ENCODE measurements at places on chromosomes 13 and 19. TPM values are rescaled to one million over a fixed set of nuclear protein-coding genes. Genes with fewer than 3 reads are reported as not detected.

Gene NDUFB7
- total RNA-seq, result 177 TPM

Gene CFAP97D2
- not detected for total RNA-seq

Gene MATK
- total RNA-seq, result not detected

DNA sequence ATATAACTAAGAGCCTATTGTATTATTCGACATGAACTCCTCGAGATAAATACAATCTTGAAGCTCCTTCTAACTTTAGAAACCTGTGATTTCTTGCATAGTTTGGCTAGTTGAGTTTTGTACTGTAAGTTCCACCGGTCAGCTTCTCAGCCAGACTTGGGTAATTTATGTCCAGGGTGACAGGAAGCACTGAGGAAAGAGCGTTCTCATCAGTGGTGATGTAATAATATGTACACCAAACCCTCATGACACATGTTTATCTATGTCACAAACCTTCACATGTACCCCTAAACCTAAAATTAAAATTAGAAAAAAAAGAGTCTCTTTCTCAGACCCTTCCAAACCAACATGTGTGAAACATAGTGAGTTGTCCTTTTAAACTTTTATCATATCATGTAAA, 205.7 kb downstream of the KCNRG start:
- no peak for DNase-seq
- H3K27me3 ChIP-seq, result no peaks in the 10 kb centered on the region
- H3K27ac ChIP-seq, result no peak overlapping the region
- H3K4me1 ChIP-seq, result no peaks in the 10 kb centered on the region
- no peak overlapping the region for H3K4me3 ChIP-seq

GRCh38 chr13:93744886-93745285, 518.3 kb downstream of the GPC6 start:
- H3K27ac ChIP-seq, result no peak overlapping the region
- H3K4me1 ChIP-seq, result no peaks in the 10 kb centered on the region
- H3K4me3 ChIP-seq, result no peak overlapping the region
- no peaks in the 10 kb centered on the region for H3K27me3 ChIP-seq
- H3K36me3 ChIP-seq, result no peaks in the 10 kb centered on the region

GRCh38 chr19:8233370-8233769, 24.2 kb downstream of the CERS4 start:
- H3K27me3 ChIP-seq, result no peaks in the 10 kb centered on the region
- H3K27ac ChIP-seq, result no peak overlapping the region
- no peaks in the 10 kb centered on the region for H3K4me1 ChIP-seq
- H3K36me3 ChIP-seq, result no peaks in the 10 kb centered on the region

- no peak overlapping the region for H3K27ac ChIP-seq
- no peaks in the 10 kb centered on the region for H3K27me3 ChIP-seq
- no peak overlapping the region for H3K4me3 ChIP-seq
- DNase-seq, result no peak
- peaks cover 3% of the 10 kb centered on the region for H3K36me3 ChIP-seq
Measured at GRCh38 chr13:21372530-21372929, 86.6 kb downstream of the ZDHHC20 start.

- DNase-seq, result no peak
- peaks cover 1% of the 10 kb centered on the region for H3K36me3 ChIP-seq
- no peak overlapping the region for H3K4me3 ChIP-seq
- no peak overlapping the region for H3K27ac ChIP-seq
Measured at GRCh38 chr19:2412449-2412848, 14.9 kb downstream of the TIMM13 start.

- H3K4me1 ChIP-seq, result peaks cover 76% of the 10 kb centered on the region
- no peak overlapping the region for H3K4me3 ChIP-seq
- H3K36me3 ChIP-seq, result peaks cover 1% of the 10 kb centered on the region
- H3K27ac ChIP-seq, result no peak overlapping the region
Measured at GRCh38 chr13:28326056-28326455, 168.9 kb downstream of the FLT1 start.

DNA sequence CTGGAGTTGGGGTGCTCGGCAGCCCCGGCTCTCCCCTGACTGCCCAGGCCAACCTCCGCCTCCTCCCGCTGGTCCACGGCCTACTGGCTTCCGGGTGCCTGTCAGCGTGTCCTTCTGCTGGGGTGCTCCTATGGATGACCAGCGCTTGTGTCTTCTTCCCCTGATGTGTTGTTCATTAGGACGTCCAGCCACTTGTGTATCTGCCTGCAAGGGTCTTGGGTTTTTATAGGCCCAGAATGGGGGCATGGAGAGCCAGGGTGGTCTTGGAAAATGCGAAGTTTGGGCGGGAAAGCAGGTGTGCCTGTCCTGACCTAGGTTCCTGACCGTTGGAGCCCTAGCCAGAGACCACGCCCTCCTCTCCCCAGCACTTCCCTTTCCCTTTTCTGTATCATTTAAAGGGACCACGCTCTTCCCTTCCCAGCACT, 139.8 kb downstream of the SLITRK5 start:
- DNase-seq, result no peak
- no peaks in the 10 kb centered on the region for H3K36me3 ChIP-seq
- no peak overlapping the region for H3K4me3 ChIP-seq

DNA sequence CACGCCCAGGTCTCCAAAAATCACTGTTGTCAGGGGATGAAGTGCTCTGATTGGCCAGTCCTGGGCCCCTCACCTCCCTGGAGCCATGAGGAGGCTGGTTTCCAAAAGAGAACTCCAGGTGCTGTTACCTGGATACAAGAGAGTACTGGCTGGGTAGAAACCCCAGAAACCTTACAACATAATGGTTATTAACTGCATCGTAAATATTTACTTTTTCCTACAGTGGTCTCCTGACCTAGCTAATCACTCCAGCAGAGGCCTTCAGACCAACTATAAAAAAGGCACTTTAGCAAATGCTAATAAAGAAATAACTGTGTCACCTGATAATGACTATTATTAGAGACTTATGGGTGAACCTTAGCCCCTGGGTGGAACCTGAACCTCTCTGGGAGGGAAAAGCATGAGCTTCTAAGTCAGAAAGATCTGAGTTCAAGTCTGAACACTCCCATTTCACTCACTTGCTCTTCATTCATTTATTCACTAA, 1.5 kb upstream of the IGSF23 start:
- H3K36me3 ChIP-seq, result no peaks in the 10 kb centered on the region
- no peak for DNase-seq
- H3K4me3 ChIP-seq, result no peak overlapping the region
- H3K27ac ChIP-seq, result no peak overlapping the region
- no peaks in the 10 kb centered on the region for H3K27me3 ChIP-seq

All from endothelial cell of umbilical vein (primary cell).